Stimulated activated CD8-positive, alpha-beta memory T cell treated with anti-CD3 and anti-CD28 coated beads, Interleukin-4, amount 100 ng/mL, for 4 hours (primary cell): ENCODE measurements at places on chromosomes 11 and 22.

GRCh38 chr11:114150671-114151070 is 91.2 kb downstream of the ZBTB16 start:
- no peak for DNase-seq

DNA sequence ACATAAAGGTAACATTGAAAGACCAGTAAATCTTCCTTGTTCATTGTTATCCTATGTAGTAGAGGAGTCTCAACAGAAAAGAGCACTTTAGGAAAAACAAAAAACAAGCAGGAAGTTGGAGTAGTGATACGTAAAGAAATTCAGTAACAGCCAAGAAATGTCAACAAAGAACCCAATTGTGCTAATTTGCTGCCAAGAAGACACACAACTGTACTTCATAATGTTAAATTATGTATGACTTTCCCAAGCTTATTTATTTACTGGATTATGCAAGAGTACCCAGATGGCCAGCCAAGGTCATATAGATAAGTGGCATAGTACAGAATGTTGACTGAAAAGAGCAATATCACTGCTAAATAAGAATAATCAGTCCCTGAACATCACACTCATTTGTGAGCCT is 264.7 kb upstream of the CCDC179 start:
- no peak for DNase-seq

DNA sequence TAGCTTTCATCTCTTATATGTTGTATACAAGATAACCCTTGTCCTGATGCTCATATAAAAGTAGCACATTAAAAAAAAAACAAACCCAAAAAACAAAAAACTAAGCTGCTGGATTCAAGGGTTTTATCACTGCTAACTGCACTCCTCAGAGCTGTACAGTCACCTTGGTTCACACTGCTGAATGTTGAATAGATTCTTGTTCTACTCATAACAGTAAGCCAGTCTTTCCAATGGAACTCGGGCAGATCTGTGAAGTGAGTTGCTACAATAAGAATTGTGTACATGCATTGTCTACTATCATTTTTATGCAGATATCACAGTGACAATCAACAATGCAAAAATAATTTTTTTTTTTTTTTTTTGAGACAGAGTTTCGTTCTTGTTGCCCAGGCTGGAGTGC is 4.7 kb downstream of the HARBI1 start:
- no peak for DNase-seq

GRCh38 chr11:8327761-8328192 is 64.1 kb upstream of the LMO1 start:
- DNase-seq: no peak

DNA sequence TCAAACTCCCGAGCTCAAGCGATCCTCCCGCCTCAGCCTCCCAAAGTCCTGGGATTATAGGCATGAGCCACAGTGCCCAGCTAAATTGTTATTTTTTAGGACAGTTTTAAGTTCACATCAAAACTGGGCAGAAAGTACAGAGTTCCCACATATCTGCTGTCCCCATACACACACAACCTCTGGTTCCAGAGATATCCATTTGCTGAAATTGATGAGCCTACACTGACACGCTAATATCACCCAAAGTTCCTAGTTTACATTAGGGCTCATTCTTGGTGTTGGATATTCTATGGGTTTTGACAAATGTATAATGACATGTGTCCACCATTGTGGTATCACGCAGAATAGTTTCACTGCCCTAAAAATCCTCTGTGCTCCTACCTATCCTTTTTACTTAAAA is 2.7 kb upstream of the SEC14L4 start:
- DNase-seq: no peak

GRCh38 chr11:117796872-117797529 is at the start of gene DSCAML1:
TSS of gene DSCAML1 (minus strand) at chr11:117797216. CDS start at chr11:117797079, 137 bp downstream.
- no peak for DNase-seq

GRCh38 chr22:39808081-39808480 is 85.5 kb downstream of the ENTHD1 start:
- peak; percentile 11 for DNase-seq

- DNase-seq: no peak
Observed at GRCh38 chr22:20439928-20440575, 2.4 kb upstream of the SCARF2 start.

- DNase-seq: no peak
Observed at GRCh38 chr11:12810568-12810894, 136.3 kb downstream of the TEAD1 start.

GRCh38 chr22:34913826-34914225 is 152.1 kb upstream of the ISX start:
- DNase-seq: no peak
